Activated T-cell treated with anti-CD3 and anti-CD28 coated beads for 4 hours (primary cell): ENCODE measurements at places on chromosomes 5 and 9.

DNA sequence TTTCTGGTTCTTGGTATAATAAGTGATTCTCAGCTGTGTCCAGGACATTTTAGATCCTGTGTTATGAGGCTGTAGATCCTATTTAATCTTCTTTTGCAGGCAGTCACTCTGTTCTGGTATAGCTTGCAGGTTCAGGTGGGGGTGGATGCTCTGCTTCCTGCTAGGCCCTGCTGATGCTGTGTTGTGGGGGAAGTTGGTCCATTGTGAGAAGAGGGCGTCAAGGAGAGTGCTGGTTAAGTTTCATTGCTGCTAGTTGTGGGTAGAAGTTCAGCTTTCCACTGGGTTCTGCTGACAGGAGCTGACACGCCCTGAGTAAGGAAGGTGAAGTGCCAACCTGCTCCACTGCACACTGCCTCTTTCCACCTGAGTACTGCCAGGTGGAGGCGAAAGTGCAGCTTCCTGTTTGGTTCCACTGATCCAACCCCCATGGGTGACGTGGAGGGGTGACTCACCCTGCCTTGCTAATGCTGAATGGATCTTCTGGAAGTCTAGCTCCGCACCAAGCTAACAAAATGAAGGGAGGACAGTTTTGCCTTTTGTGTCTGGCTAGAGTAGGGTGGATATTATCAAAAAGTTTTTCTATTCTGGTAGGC lies 16.3 kb downstream of the NMRK1 start:
- DNase-seq: peak; percentile 65

- no peak for DNase-seq
Measured at GRCh38 chr5:115583474-115583873, 18.8 kb downstream of the TICAM2 start.

GRCh38 chr5:65812648-65813047 lies 90.6 kb downstream of the NLN start:
- DNase-seq: no peak

DNA sequence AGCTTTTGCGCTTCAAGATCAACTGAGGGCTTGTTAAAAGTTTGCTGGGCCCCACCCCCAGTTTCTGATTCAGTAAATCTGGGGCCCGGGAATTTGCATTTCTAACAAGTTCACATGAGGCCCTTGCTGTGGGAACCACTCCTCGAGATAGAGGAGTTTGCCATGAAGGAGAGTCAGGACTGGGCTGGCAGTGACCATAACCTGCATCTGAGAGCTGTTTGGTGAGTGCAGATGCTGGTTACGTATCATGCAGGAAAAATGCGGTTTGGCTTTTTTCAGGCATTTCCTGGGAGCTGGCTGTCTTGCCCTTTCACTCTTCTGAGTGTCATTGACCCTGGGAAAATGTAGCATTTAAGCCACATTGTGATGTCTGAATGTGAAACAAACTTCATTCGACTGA lies 9.4 kb upstream of the ANGPTL2 start:
- DNase-seq: no peak

DNA sequence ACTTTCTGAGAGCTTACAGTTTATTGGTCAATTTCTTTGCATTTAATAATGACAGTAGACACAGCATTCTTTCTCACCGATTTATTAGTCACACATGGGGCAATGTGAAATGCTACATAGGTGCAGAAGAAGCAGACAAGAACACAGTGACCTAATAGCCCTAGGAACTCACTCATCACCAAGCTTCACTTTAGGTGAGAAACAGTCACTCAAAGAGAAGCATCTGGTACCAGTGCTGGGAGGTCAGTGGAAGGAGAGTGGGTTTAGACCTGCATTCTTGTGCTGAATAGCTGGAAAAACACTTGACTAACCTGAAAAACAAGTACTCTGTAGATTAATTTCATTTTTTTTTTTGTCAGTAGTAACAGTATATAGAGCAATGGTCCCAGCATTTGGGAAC lies 179.6 kb downstream of the GRIA1 start:
- no peak for DNase-seq

DNA sequence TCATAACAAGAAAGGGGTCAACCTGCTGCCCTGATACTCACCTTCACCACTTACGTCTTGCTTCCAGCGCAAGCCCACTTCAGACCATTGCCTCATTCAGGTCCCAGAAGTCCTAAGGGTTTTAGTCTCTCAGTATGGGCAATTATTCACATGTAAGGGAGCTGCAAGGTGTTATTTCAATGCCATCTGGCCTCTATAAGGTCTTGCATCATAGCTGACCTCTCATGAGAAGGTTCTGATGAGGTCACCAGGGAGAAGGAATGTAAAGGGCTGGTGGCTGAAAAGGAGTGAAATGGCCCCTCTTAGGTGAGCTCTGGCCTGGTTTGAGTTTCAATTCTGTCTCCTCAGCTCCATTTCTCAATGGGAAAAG lies 1.5 kb upstream of the MARCHF3 start:
- DNase-seq: no peak

DNA sequence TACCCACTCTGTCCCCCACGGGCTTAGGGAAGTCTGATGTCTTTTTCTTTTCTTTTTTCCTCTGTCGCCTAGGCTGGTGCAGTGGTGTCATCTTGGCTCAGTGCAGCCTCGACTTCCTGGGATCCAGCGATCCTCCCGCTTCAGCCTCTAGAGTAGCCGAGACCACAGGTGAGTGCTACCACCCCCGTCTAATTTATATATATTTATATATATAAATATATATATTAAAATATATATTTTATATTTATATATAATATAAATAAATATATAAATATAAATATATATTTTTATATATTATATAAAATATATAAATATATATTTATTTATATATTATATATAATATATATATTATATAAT lies 3.3 kb upstream of the ANXA2R start:
- no peak for DNase-seq

DNA sequence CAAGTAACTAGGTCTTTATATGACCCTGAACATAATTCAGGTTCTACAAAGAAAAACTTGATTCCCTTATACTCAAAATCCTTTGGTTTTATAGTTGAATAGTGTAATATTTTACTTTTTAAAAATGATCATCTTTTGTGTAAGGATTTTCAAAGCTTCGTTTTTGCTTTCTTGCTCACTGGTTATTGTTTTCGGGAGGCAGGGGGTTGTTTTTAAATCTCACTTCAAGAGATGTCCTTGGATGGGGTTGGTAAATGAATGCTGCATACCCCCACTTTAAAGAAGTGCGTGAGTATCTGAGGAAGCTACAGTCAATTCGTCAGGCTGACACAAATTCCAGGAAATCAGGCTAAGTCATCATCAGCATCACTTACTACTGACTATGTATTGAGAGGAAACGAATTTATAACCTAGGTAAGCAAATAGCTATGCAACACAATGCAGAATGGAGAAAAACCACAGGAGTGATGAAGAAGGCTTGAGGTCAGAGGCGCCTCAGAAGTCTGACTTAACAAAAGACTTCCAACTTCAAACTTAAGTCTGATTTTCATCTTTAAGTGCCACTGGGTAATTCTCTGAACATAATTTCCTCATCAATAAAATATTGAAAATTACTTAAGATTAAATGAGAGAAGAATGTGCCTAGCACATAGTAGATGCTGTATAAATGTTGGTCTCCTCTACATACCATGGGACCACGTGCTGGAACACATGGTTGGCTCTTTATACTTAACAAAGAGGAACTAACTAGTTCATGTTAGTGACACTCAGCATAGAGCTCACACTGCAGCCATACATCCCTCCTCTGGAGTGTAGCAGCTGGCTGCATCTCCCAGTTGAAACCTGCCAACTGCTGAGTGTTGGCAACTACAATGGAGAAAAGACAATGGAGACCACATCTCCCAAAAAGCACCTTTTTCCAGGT lies 106.0 kb upstream of the KIF2A start:
- DNase-seq: no peak
